ENCODE measurements at places on chromosomes 6 and 20.

DNA sequence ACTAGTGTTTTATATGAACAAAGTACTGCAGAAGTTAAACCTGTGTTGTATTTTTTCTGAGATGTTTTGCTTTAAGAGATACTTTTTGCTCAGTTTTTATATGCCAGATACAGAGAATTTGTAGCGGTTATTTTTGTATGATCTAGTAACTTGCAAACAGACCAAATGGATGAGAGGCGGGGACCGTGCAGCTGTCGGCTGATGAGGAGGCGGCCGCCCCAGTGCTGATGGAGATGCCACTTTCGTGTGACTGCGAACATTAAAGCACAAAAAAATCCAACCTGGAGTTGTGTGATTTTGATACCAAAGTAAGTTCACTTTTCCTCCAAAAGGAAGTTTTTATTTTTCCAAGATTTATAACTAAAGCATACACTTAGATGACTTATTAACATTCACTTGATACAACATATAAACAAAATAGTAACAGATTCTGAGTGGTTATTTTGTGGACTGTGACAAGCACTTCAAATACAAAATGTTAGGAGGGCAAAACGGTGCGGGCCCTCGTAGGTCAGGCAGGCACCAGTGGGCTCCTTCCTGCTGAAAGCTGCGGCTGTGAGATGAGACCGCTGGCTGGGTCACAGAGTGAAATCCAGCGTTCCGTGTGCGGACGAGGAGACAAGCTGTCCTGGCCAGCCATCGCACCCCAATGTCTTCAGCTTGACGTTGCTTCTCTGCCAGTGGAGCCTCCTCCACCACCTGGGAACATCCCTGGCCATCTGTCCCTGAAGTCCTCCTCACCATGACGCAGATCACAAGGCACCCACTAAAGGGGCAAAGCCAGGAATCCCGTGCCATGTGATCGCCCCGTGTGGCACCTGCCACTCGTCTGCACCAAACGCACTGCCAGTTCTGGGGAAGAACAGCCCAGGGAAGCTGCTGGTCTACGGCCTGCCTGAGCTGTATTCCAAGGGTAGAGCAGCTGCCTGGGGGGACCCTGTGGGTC lies 4.0 kb upstream of the OGFR start:
- DNase-seq = no peak

- DNase-seq = no peak
Measured at GRCh38 chr20:62489932-62490263, 14.1 kb upstream of the GATA5 start.

DNA sequence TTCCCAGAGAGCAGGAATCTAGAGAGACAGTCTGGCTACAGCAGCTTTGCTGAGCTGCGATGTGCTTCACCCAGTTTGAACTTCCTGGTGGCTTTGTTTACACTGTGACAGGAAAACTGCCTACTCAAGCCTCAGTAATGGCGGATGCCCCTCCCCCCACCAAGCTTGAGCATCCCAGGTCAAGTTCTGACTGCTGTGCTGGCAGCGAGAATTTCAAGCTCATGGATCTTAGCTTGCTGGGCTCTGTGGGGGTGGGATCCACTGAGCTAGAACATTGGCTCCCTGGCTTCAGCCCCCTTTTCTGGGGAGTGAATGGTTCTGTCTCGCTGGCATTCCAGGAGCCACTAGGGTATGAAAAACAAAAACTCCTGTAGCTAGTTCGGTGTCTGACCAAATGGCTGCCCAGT lies 91.0 kb upstream of the ESR1 start:
- DNase-seq = no peak

- DNase-seq = no peak
Measured at GRCh38 chr6:14337152-14337551, 219.6 kb downstream of the CD83 start.

DNA sequence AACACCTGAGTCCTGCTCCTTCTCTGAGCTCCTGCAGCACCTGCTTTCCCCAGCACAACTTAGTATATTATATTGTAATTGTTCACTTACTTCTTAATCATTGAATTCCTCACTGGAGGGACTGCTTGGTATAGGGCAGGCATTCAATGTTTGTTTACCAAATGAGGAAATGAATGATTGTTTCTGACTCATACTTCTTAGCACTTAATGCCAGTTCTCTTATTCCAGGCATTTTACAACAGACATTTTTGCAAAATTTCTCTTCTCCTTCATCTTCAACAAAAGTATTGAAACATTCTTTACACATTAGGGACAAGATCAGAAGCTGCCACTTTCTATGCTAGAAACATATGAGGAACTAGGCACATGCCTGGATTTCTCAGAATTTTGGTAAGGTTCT lies 119.4 kb downstream of the TBX18 start:
- no peak for DNase-seq

GRCh38 chr20:20531283-20531682 lies 163.4 kb downstream of the INSM1 start:
- no peak for DNase-seq

DNA sequence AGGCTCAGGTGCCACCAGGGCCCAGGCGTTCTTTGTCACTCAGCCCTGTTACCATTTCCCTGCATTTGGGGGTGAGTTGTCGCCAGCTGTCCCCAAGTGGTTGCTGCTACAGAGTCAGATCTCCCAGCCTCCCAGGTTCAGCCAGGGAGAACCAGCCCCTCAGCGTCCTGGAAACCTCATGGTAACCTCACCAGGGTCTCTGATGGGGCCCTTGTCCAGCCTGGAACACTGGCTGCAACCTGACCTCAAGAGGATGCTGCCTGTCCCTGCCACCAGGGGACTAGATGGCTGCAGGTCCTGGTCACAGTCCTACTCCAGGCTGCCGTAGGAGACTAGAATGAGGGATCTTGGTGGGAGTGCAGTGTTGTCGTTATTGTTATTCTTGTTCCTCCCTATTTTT lies 228.3 kb upstream of the PDE10A start:
- no peak for DNase-seq

DNA sequence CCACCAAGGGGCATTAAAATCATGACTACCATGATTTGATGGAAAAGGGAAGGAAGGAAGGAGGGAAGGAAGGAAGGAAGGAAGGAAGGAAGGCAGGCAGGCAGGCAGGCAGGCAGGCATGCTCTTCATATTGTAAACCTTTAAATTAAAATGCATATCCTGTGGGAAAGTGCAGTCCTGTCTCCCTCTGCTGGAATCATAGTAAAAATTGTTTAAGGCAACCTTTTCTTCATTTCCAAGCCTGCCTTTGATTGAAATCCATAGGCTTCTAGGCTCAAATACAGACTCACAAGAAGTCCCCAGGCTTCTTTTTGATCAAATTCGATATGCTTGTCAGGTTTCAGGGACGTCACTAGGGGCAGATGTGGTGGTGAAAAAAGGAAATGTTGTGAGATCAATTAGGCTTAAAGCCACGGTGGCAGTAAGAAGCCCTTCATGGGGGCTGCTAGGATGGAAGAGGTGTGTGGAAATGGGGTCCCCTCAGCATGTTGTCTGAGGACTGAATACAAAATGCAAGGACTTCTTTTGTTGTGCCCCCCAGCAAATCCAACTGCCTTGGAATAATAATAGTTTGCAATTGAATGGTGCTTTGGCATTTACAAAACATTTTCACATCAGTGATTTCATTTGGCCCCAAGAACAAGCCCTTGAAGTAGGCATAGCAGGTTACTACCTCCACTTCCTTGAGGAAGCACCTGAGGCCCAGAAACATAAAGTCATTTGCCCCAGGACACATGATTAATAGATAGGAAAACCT lies 25.6 kb upstream of the GABRR1 start:
- no peak for DNase-seq

DNA sequence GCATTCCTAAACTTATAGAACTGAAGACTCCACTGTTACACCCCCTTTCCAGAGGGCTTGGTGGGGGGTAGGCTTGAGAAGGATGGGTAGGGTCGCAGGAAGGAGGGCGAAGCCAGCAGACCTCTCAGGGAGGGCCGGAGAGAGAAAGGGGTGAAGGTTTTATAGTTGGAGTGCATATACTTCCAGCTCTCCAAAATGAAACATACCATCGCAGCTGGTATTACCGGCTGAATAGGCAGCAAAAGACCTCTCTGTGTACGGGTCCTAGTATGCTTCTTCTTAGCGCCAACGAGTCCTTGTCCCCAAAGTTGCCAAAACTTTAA lies 1.0 kb upstream of the VGLL2 start:
- DNase-seq = no peak

DNA sequence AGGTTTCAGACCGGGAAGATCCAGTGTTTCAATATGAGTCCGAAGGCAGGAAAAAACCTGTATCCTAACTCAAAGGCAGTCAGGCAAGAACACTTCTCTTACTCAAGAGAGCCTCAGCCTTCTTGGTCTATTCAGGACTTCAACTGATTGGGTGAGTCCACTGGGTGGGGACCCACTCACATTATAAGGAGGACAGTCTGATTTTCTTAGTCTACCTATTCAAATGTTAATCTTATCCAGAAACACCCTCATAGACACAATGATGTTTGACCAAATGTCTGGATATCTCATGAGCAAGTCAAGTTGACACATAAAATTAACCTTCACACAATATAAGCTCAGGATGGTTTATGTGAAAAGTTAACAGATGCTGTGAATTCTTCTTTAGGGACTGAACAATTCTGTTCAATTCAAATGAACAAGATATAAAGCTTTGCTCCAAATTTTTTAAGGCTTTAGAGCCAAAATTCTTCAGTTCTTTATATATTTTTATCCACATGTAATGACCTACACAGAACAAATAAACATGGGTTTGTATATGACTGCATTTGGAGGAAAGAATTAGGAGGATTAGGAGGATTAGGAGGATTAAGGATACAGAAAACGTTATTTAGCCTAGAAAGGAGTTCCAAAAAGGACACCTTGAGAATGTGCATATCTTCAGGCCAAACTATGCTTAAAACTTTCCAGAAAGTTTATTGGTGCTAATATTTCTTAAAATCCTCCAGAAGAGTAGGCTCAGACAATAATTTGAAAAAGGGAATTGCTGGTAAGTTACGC lies 35.3 kb upstream of the LAMA2 start:
- no peak for DNase-seq

GRCh38 chr6:2854396-2854982 lies 12.8 kb upstream of the SERPINB1 start:
- no peak for DNase-seq

GRCh38 chr6:133787122-133787521 lies 101.8 kb upstream of the TCF21 start:
- no peak for DNase-seq

DNA sequence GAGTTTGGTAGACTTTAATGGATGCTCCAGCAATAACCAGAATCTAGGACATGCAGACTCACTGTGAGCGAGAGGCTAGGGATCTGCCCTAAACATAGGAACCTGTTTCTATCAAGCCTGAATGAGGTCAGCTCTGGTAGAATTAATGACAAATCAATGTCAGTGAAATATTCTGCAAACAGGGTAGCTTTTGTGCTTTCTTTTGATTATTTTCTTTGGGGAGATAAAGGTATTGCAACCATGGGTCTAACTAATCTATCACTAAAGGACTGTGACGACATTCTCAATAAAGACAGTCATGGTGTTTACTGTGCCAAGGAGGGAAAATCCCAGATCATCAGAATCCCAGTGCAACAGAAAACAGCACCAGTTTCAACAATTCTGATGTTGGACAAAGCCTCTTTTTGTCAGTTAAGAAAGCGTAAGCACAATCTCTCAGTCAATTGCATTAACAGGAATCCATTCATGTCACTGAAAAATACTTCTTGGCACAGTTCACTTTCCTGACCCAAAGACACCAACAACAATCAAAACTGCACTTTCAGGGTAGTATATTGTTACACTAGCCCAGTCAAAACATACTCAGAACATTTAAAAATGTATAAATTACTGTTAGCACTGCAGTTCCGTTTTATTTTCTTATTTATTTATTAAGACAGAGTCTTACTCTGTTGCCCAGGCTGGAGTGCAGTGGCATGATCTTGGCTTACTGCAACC lies 36.8 kb upstream of the SMIM29 start:
- no peak for DNase-seq

GRCh38 chr6:87918461-87918941 lies 129.1 kb upstream of the SPACA1 start:
- no peak for DNase-seq

- DNase-seq = no peak
Measured at GRCh38 chr20:48826883-48827771, 672 bp downstream of the PREX1 start.

DNA sequence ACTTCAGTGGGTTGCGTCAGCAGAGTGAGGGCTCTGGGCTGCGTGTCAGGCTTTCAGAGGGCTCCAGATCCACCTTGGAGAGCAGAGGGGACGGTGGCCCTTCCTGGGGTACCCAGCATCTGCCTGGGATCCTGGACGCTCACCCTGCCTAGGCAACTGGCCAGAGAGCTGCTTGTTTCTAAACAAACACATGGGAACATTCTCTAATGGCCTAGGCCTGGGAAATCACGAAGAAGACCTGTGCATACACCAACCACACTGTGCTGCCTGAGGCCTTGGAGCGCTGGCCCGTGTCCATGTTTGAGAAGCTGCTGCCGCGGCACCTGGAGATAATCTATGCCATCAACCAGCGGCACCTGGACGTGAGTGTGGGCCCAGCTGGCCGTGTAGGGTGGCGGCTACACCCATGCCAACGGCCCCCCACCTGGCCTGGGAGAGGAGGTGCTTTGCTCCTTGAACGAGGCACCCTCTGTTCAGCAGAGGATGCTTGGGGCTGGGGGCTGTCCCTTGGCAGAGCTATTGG lies 32.2 kb downstream of the PYGB start:
- DNase-seq = no peak

DNA sequence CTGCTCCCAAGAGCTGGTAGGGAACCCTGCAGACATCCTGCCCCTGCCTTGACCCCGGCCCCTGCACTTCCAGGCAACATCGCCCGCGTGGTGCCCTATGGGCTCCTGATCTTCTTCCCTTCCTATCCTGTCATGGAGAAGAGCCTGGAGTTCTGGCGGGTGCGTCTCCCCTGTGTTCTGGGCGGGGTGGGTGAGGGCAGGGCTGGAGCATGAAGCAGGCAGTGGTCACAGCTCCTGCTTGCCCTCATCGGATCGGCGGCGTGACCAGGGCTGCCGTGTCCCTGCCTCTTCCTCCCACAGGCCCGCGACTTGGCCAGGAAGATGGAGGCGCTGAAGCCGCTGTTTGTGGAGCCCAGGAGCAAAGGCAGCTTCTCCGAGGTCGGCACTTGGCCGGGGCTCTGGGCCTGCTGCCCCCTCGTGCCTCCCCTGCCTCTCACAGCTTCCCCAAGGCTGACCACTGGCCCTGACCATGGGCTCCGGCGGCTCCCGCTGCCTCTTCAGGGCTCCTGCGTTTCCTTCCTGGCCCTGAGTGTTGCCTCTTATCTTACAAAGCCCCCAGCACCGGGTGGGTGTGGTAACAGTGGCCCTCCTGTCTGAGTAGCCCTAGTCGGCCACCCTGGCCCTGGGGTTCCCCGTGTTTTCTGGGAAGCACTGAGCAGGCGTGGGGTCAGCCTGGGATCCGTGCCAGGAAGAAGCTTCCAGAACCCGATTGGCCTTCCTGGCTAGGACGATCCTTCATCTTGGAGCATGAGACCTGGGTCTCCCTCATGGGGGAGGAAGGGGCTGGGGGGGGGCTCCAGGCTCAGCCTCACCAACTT lies 8.0 kb upstream of the TNFRSF6B start:
- DNase-seq = no peak

- no peak for DNase-seq
Measured at GRCh38 chr6:147624946-147625515, 116.5 kb downstream of the SAMD5 start.

- no peak for DNase-seq
Measured at GRCh38 chr20:35968930-35969329, 540 bp downstream of the CNBD2 start.

GRCh38 chr6:33794910-33795623 lies 6.1 kb upstream of the LEMD2 start:
- DNase-seq = no peak

Data from effector memory CD4-positive, alpha-beta T cell (primary cell).